ENCODE measurements at places on chromosomes 4 and X.

GRCh38 chr4:105509714-105510113 is 35.9 kb upstream of the PPA2 start:
- DNase-seq = no peak

DNA sequence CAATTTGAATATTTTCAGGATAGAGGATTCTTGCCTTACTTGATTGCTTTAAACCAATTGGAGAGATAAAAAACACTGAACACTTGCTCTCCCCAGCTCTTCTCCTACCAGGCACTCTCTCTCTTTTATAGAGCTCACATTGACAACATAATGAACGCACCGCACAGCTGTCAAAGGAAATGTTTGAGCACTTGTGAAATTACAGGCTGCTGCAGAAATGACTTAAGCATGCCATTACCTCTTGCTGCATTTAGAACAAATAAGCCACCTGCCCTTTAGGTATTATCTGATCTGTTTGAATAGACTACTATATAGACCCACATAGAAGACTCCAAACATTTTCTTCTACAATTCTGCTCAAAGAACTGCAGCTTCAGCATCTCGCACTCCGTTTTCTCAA is 227.7 kb downstream of the C4orf33 start:
- DNase-seq = no peak

DNA sequence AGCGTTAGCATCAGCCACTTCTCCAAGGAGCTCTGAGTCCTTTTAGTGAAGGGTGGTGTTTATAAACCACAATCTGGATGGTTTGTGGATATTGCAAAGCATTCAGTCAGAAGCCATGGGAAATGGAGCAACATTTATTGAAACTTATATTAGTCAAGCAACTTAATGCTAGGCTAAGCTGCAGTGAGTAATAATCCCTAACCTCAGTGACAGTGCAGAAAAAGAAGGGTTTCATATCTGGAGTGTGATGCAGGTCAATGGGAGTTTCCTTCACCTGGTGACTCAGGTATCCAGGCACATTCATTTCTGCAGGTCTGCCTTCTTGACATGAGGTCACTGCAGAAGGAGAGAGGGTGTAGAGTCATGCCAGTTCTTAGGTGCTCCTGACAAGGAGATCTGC is 10.4 kb upstream of the DRD5 start:
- peak; percentile 1 for DNase-seq

- no peak for DNase-seq
These were observed 99.6 kb downstream of the SMIM20 start for GRCh38 chr4:26013629-26014028.

DNA sequence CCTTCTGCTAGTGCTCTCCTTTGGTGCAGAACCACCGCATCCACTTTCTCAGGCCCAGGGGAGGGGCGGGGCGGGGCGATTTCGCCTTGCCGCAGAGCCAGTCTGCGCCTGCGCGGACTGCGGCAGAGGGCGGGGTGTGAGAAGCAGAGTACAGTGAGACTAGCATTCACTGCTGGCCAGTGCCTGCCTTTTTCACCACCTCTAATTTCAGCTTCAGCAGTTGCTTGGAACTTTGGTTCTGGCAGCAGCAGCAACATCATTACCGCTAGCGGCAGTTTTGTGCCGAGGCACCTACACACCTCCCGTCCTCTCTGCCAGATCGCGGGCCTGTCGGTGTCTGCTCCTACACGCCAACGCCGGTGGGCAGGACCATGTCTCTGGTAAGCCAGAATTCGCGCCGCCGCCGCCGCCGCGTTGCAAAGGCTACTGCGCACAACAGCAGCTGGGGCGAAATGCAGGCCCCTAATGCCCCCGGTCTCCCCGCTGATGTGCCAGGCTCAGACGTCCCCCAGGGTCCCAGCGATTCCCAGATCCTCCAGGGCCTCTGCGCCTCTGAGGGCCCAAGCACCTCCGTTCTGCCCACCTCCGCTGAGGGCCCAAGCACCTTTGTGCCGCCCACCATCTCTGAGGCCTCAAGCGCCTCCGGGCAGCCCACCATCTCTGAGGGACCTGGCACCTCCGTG is at the start of gene MAGEE1:
Gene MAGEE1, plus strand, starts transcription at position 151 of the 683 bp plus-strand sequence. Its CDS starts 221 bp downstream, at position 372.
- DNase-seq = peak; percentile 49

Data from kidney glomerular epithelial cell (primary cell).